ENCODE measurements at places on chromosomes 1 and 21.

DNA sequence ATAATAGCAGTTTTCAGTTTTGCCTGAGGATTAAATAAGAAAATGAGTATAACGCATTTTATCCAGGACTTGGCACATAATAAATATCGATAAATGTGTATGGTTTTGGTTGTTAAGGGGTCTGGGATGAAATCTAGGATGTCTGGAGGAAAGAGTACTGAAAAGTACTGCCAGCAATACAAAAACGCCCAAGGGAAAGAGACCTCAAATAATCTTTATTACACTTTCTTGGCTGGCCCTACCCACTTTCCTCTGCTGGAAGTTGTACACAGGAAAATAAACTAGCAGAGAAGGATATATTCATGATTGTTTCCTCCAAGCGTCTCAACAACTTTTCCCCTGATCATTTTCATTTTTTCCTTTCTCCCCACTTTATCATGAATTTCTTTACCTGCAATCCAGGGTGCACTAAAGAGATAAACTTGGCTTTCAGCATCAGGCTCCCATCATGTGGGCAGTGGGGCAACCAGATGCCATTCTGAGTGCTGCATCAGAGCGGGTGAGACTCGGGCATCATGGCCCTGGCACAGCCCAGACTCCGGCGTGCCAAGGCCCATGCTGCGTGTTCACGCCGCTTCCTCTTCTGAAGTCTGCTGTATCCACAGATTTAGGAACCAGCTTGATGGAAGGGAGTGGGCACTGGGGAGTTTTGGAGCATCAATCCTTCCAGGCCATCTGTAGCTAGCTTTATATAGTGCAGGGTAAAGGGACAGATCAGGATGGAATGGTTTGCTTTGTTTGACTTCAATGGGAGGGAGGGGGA is 35.8 kb upstream of the PLXNA2 start:
- DNase-seq, result no peak

DNA sequence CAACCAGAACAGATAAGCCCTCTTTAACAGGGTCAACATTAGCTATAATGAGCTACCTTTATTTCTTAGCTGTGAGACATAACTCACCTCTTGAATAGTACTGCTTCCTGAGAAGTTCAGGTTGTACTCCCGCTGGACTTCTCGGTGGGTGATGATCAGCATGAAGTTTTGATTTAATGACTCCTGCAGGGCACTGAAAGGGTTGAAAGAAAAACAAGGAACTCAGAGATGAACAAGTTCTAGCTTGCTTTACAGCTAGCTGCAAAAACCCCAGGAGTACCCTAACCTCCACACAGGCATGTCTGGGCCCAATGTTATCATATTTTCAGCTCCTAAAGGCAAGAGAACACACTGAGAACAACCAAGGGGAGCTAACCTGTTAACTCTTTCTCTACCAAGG is 254.4 kb downstream of the FAF1 start:
- no peak for DNase-seq

DNA sequence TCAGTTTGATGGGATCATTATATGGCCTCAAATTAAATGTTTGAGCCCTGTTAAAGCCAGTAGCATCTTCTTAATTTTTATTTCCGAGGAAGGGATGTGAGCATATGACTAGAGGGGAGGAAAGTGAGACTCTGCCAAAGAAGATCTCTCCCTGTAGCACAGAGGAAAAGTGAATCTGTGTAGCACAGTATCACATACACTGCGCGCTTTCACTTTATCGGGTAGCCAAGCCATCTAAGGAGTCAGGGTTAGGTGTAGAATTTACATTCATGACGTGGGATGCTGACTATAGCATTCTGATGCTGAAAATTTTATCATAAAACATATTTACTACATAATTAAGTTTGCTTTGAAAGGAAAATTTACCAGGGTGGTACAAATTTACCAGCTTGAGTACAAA is 24.0 kb downstream of the LRRC8D start:
- no peak for DNase-seq

GRCh38 chr21:45593162-45594022 is 50.1 kb upstream of the PCBP3 start:
- DNase-seq, result no peak

GRCh38 chr1:233326319-233326718 is 1.2 kb upstream of the MAP3K21 start:
- DNase-seq, result no peak

DNA sequence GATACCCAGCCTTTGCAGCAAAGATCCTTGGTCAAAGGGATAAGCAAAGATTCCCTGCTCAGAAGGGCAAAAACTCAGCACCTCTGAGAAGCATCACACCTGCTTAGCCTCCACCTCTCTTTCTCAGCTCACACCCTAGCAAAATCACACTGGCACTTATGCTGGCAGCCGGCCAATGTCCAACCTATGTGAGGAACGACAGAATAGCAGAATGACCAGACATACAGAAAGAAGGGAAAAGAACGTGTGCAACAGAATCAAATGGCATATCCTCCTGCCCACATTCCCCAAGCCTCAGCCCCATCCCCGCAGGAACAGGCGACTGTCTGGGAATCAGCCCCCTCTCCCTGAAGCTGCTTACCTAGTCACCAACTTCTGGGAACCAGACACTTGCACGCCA is 664 bp upstream of the ADORA3 start:
- no peak for DNase-seq

- no peak for DNase-seq
Observed at GRCh38 chr1:115179397-115180079, 90.2 kb upstream of the TSPAN2 start.

DNA sequence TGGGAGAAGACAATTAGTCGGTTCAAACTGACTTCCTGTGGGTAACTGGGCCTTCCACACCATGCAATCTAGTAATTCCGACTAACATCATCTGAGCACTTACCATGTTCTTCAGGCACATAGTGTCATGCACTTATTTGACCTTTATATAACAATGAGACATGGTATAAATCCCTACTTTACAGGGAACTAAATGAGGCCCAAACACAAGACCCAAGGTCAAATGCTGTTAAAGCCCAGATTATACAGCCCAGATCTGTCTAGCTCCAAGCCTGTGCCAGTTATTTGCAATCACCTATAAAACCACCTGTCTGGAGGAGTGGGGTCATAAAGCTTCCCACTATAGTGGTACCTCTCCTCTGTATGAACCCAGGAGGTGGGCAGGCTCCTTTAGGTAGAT is 40.8 kb downstream of the JAK1 start:
- DNase-seq, result no peak

GRCh38 chr1:147640553-147641165 is 29.7 kb downstream of the ACP6 start:
- DNase-seq, result peak; percentile 15

GRCh38 chr1:46553506-46553905 is 2.1 kb upstream of the KNCN start:
- no peak for DNase-seq

DNA sequence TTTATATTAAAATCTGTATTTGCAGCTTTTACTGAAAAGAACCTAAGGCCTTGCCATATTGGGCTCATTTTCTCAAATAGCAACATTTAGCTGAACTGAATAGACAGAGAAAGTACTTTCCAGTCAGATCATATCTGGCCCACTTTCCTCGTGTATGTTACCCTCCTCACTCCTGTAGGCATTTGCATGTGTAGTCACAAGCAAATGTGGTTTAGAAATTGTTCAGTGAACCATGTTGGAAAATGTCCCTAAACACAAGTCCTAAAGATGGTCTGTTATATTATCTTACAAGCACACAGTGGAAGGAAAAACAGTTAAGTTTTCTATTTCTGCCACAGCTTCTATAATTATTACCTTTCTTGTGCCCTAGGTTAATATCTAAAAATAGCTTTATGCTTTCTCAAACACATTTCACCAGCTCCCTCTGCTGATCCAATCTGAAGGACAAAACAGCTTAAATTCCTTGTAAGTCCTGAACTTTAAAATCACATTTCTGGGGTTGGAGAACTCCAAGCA is 606 bp upstream of the FMO4 start:
- no peak for DNase-seq

DNA sequence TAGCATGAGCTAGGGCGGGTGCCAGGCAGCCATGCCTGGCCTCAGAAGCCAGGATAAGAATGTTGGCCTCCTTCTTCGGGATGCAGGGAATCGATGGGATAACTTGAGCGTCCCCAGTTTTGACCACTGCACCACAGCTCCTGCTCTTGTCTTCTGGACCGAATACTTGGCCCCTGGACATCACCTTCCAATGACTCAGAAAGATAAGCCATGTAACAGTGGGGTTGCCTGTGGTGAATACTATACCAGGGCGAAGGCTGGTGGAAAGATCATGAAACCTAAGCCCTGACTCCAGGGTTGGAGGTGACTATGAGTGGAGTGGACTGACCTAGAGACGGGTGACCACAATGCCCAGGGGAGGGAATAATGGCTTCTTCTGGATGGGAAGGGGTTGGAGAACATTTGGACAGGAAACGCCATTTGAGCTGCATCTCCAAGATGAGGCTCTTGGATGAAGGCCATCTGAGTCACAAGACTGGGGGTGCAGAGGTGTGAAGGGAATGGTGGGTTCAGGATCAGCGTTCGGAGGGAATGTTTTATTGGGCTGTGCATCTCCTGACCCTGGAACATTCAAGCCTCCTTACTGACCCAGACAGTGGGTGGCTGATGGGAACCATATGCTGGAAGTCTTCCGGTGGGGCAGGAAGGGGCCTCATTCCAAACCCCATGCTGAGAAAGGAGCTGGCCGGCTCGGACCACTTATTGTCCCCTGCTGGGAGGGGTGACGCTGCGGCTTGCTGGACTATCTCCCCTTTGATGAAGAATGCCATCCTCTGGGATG is 18.5 kb upstream of the KCNE2 start:
- no peak for DNase-seq

DNA sequence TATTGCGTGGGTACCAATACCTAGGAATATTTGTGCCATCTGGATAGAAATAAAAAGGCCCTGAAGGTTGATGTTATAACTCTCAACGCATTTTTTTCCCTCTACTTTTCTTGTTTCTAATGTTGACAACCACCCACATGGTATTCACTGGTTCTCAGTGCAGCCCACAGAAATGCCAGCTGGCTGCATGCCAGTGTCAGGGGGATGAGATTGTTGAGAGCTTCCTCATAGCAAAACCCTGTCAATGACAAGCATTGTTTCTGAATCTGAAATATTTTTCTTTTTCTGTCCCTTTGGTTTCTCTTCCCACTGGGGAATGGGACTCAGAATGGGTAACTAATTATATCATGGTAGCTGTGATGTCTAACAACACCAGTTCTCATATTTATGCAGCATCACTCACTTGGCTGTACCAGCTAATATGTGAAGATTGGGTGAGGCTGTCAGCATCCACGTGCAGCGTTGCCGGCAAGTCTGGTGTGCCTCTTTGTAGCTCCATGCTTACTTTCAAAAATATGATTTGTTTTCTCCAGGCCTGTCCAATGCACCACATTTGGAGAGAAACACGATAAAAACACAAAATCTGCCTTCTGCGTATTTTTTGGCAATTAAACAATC is 284.6 kb downstream of the PTBP2 start:
- DNase-seq, result no peak

DNA sequence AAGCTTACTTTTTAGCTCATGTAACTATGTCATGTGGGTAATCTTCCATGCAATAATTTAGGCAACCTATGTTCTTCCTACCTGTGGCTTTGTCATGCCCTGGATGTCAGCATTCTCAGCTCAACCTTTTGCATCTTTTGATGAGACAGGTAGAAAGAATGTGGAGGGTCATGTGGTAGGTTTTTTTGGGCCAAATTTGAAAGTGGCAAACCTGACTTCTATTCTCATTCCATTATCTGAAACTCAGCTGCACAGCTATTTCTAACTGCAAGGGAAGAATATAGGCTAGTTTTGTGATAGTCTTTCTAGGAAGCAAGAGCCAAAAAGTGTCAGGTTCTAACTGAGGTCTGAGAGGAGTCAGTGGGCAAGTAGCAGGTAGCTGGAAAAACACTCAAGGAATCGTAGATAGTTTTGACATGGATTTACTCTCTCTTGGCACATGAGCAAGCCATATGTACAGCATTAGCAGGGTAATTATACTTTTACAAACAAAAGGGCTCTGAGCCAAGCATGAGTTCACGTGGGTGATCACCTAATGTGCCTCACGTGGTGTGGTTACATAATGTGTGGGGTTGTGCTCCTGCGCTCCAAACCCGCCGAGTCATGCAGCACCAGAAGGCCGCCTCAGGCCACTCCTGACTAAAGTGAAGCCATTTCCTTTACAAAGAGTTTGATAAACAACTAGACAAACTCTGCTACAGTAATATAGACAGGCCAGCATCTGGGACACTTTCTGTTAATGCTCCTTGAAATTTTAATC is 1013.8 kb downstream of the PLA2G4A start:
- no peak for DNase-seq

DNA sequence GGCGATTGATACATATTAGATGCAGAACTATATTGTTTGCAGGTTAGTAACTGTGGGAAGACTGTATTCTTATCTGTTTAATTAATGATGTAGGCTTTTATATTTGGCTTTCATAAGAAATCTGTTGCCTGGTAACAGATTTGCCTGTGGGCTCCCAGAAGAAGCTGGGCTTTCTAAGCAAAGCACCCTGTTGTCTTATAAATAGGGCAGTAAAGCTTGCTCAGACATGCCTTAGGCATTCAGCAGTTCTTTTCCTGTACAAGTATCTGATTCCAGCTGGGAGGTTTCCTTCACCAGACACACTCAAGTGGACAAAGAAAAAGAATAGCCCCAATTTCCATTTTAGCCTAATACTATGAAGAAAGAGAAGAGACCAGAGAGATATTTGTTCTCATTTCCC is 524.0 kb downstream of the LRRIQ3 start:
- DNase-seq, result no peak

- no peak for DNase-seq
Observed at GRCh38 chr1:214901718-214902117, 180.8 kb upstream of the KCNK2 start.

GRCh38 chr21:39071623-39072214 is 111.5 kb downstream of the PSMG1 start:
- no peak for DNase-seq

GRCh38 chr1:200558866-200559459 is 61.6 kb downstream of the KIF14 start:
- DNase-seq, result no peak

GRCh38 chr1:54971317-54971791 is 9.1 kb upstream of the TMEM61 start:
- no peak for DNase-seq

DNA sequence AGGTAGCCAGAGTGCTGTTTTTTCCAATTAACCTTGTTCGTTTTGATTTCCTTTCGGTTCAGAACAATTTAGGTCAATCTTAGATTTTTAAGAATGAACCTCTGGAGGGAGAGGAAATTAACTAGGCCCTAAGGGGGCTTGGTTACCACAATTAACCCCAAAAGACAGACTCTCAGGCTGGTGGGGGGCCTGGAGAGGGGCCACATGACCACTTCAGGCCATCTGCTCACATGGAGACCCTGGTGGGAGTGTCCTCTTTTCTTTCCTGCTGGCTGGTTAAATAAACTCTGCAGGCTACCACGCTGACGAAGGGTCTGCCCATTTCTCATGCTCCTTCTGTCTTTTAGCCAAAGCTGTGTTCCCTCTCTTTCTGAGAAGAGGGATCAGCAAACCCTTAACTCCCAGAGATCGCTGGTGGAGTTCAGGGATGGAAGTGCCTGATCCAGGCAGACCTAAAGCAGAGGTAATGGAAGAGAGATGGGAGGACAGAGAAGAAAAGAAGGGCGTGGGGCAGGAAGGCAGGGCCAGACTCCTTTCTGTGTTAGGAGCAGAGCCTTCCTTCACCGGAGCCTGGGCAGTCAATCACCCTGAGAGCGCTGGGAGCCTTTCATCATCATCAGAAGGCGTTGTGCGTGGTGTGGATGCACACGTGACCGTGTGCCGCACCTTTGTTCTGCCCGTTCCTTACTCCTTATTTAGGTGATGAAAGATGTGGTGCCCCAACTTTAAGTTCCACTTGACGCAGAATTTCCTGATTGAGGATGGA is 58.5 kb downstream of the KIF26B start:
- no peak for DNase-seq

GRCh38 chr21:46079352-46080170 is 18.4 kb upstream of the COL6A2 start:
- DNase-seq, result no peak

Measured in hypothalamus (tissue), 51 donors.